ENCODE measurements at places on chromosomes 5 and 9. TPM values are rescaled to one million over a fixed set of nuclear protein-coding genes. Genes with fewer than 3 reads are reported as not detected.

NDUFB6 gene
- 56.1 TPM for total RNA-seq

IGFBPL1 gene
- 5.6 TPM for total RNA-seq

KCNMB1 gene
- 0.14 TPM for total RNA-seq

LVRN gene
- 0.64 TPM for total RNA-seq

SLC34A1 gene
- total RNA-seq = not detected

- H3K4me3 ChIP-seq = no peak overlapping the region
- peaks cover 4% of the 10 kb centered on the region for H3K4me1 ChIP-seq
- no peaks in the 10 kb centered on the region for H3K27me3 ChIP-seq
Observed at GRCh38 chr9:112867275-112867991, 23.2 kb downstream of the SLC46A2 start.

GRCh38 chr9:126688617-126689016, 74.9 kb downstream of the LMX1B start:
- no peak for DNase-seq
- H3K4me3 ChIP-seq = no peak overlapping the region
- H3K27me3 ChIP-seq = peaks cover 34% of the 10 kb centered on the region
- no peaks in the 10 kb centered on the region for H3K4me1 ChIP-seq
- H3K36me3 ChIP-seq = no peaks in the 10 kb centered on the region

GRCh38 chr5:169226895-169227294, 74.0 kb downstream of the SLIT3 start:
- no peaks in the 10 kb centered on the region for H3K4me1 ChIP-seq
- no peak overlapping the region for H3K27ac ChIP-seq
- H3K4me3 ChIP-seq = no peak overlapping the region
- H3K27me3 ChIP-seq = no peaks in the 10 kb centered on the region

DNA sequence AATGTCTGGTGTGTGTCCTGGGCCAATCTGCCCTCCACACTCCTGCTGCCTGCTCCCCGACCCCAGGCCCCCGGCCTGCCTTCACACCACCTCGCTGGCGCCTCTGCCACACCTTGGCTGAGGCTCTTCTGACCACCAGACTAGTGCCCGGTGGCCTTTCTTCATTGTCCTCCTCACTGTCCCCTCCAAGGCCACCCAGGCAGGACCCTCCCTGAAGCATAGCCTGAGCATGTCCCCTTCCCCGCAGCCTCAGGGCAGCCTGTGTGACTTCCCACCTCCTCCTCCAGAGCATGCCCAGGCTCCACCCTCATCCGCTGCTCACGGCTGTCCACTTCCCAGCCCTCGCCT, 154.6 kb downstream of the OLFM1 start:
- no peaks in the 10 kb centered on the region for H3K36me3 ChIP-seq
- no peaks in the 10 kb centered on the region for H3K4me1 ChIP-seq
- no peak overlapping the region for H3K27ac ChIP-seq
- DNase-seq = no peak
- no peaks in the 10 kb centered on the region for H3K27me3 ChIP-seq

DNA sequence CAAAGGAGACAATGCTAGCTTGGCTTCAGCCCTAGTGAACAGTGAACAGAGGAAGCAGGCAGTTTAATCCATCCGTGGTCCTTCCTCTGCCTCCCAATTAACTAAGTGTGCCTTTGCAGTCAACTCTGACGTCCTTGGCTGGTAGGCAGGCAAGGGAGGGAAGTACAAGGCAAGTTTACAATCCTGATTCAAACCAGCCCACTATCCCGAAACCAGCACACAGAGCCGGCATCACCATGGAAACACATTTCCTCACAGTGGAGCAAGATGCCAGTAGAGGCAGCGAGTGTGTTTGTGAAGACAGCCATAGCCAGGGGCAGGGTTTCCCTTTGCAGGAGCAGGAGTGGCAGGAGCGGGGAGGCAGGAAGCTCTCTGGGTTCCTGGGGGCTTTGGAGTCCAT, 73.9 kb downstream of the GOLPH3 start:
- no peaks in the 10 kb centered on the region for H3K27me3 ChIP-seq
- H3K36me3 ChIP-seq = peaks cover 56% of the 10 kb centered on the region
- no peak overlapping the region for H3K4me3 ChIP-seq
- H3K4me1 ChIP-seq = no peaks in the 10 kb centered on the region

GRCh38 chr9:29212397-29213387, 1639.4 kb upstream of the C9orf72 start:
- no peak for DNase-seq
- H3K27ac ChIP-seq = no peak overlapping the region
- H3K36me3 ChIP-seq = no peaks in the 10 kb centered on the region
- peak overlapping the region; percentile 61 for H3K4me3 ChIP-seq
- H3K4me1 ChIP-seq = peaks cover 13% of the 10 kb centered on the region
- H3K27me3 ChIP-seq = peaks cover 46% of the 10 kb centered on the region

DNA sequence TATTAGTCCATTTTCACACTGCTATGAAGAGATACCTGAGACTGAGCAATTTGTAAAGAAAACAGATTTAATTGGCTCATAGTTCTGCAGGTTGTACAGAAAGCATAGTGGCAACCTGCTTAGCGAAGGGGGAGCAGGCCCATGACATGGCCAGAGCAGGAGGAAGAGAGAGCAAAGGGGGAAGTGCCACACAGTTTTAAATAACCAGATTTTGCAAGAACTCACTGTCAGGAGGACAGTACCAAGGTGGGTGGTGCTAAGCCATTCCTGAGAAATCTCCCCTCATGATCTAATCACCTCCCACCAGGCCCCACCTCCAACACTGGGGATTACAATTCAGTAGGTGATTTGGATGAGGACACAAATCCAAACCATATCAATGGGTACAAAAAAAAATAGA, 16.8 kb upstream of the PCSK5 start:
- no peak for DNase-seq
- no peak overlapping the region for H3K4me3 ChIP-seq
- no peak overlapping the region for H3K27ac ChIP-seq
- no peaks in the 10 kb centered on the region for H3K4me1 ChIP-seq
- no peaks in the 10 kb centered on the region for H3K27me3 ChIP-seq
- H3K36me3 ChIP-seq = no peaks in the 10 kb centered on the region

- H3K4me3 ChIP-seq = no peak overlapping the region
- DNase-seq = no peak
- H3K27ac ChIP-seq = no peak overlapping the region
- H3K36me3 ChIP-seq = no peaks in the 10 kb centered on the region
- H3K27me3 ChIP-seq = peaks cover 6% of the 10 kb centered on the region
Observed at GRCh38 chr5:141780240-141780951, 97.8 kb downstream of the PCDH1 start.

DNA sequence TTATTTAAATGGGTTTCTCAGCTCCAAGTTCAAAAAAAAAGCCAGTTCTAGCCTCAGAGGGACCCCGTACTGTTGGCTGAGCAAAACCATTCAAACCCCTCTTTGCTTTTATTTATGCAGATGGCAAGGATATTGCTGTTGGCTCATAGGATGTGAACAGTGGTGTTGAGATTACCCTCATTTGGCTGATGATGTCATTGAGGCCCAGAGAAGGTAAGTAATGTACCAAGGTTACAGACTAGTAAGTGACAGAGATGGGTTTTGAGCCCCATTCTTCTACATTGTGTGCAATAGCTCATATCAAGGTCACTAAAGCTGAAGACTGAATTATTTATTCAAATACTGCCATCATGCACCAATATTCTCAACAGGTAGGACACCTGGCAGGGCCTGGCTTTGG, 122.2 kb upstream of the PCA3 start:
- H3K27me3 ChIP-seq = no peaks in the 10 kb centered on the region
- no peak overlapping the region for H3K4me3 ChIP-seq
- H3K36me3 ChIP-seq = no peaks in the 10 kb centered on the region
- no peak for DNase-seq
- peaks cover 3% of the 10 kb centered on the region for H3K4me1 ChIP-seq

GRCh38 chr5:135296900-135297816, 101.9 kb downstream of the MACROH2A1 start:
- H3K36me3 ChIP-seq = no peaks in the 10 kb centered on the region
- H3K27ac ChIP-seq = no peak overlapping the region
- H3K27me3 ChIP-seq = no peaks in the 10 kb centered on the region
- no peak for DNase-seq
- H3K4me1 ChIP-seq = no peaks in the 10 kb centered on the region
- H3K4me3 ChIP-seq = no peak overlapping the region

DNA sequence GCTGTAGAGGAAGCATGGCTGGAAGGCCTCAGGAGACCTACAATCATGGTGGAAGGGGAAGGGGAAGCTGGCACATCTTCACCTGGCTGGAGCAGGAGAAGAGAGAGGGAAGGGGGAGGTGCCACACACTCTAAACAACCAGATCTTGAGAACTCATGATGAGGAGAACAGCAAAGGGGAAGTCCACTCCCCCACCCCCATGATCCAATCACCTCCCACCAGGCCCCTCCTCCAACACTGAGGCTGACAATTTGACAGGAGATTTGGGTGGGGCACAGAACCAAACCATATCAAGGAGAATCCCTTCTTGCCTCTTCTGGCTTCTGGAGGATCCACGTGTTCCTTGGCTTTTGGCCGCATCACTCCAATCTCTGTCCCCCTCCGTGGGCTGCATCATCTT, 13.1 kb upstream of the CMBL start:
- H3K27ac ChIP-seq = no peak overlapping the region
- no peaks in the 10 kb centered on the region for H3K27me3 ChIP-seq
- no peaks in the 10 kb centered on the region for H3K36me3 ChIP-seq
